Activated T-cell treated with anti-CD3 and anti-CD28 coated beads, Interleukin-2, amount 50 U/mL, for 48 hours (primary cell): ENCODE measurements at places on chromosomes 2 and 18.

- no peak for DNase-seq
These were observed 206.1 kb downstream of the KLHL29 start for GRCh38 chr2:23591111-23591510.

DNA sequence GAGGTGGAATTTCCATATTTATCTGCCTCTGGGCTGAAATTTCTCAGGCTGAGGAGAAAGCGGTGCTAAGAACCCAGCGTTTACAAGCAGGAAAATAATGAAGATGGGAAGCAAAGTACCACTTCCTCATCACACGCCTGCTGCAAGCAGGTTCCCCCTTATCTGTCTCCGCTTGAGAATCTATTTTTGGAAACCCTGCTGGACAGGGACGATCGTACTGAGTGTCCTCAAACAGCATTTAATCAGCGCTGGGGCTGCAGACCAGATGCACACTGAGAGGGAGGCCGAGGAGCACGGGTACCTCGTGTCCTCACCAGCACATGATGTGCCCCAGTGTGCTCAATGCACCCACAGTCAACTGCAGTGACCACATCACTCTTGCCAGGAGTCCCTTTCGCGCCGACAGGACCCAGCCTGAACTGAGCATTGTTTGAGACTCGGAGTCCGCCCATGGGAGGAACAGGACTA lies 160.4 kb downstream of the HDAC4 start:
- no peak for DNase-seq

- DNase-seq = no peak
These were observed 148.2 kb downstream of the PHLPP1 start for GRCh38 chr18:62863579-62864001.

DNA sequence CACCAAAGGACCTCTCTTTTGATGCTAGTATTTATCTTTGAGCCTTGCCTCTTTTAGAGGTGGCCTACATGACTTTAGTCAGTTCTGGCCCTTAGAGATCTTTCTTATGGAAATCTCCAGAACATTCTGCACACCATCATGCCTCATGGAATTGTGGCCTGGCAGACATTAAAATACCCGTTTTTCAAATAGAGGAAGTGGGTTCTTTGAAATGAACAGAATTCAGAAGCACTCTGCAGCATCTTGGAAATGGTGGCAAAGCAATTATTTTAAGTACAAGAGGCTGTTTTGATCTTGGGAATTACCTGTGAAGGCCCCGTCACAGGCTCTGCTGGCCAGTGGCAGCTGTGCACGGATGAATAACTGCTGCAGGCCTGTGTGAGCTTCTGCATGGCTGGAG lies 40.7 kb upstream of the APCDD1 start:
- no peak for DNase-seq

- no peak for DNase-seq
These were observed 152.8 kb downstream of the DSC3 start for GRCh38 chr18:30889519-30890301.

DNA sequence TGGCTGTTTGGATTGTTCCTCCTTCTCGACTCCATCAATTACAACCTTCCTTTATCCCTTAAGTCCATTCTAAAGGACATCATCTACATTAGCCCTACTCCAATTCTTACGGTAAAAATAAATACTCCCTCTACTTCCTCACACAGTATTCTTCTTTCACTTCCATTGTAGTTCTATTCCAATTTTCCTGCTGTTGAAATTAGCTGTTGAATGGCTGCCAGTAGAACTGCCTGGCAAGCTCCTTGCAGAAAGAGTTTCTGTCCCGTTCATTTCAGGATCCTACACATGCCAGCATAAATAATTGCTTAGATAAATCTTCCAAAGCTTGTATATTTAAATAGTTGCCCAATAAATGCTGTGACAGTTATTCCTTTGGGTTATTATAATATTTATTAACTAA lies 459.3 kb upstream of the TRIB2 start:
- no peak for DNase-seq

DNA sequence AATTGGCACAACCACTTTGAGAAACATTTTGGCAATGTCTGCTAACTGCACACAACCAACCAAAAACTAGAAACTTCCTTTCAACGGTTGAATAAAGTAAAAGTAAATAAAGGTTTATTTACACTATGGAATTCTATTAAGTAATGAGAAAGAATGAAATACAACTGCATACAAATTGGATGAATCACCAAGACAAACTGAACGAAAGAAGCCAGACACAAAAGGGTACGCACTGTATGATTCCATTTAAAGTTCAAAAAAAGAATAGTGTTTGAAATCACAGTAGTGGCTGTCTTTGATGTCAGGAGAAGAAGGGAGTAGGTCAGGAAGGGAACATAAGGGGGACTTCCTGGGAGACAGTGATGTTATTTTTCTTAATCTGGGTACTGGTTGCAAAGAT lies 46.5 kb upstream of the SULT1C3 start:
- DNase-seq = no peak

GRCh38 chr2:60936757-60937156 lies 55.4 kb downstream of the REL start:
- no peak for DNase-seq

GRCh38 chr2:22690096-22690495 lies 694.9 kb upstream of the KLHL29 start:
- DNase-seq = no peak

GRCh38 chr2:9552219-9553178 lies 3.1 kb downstream of the ADAM17 start:
- DNase-seq = no peak

GRCh38 chr2:183069174-183069573 lies 9.4 kb upstream of the DUSP19 start:
- no peak for DNase-seq

DNA sequence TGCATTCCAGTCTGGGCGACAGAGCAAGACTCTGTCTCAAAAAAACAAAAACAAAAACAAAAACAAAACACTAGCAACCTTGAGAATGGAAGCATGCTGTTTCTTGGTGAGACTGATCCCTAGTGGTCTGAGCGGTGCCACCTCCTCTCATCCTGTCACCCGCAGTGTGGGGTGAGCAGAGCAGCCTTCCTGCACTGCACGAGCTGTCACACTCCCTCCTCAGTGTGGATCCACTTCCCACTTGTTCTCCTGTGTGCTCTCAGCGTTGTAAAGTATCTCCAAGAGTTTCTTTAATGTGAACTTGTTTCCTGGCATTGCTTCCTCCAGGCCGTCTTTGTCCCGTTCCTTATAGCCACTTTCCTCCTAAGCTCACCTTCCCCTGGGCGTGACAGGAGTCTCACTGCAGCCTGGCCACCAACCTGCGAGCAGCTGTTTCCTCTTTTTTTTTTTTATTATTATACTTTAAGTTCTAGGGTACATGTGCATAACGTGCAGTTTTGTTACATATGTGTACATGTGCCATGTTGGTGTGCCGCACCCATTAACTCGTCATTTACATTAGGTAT lies 220.5 kb downstream of the FAM210A start:
- DNase-seq = no peak

- DNase-seq = peak; percentile 9
These were observed 116.1 kb downstream of the NFATC1 start for GRCh38 chr18:79511671-79512301.

DNA sequence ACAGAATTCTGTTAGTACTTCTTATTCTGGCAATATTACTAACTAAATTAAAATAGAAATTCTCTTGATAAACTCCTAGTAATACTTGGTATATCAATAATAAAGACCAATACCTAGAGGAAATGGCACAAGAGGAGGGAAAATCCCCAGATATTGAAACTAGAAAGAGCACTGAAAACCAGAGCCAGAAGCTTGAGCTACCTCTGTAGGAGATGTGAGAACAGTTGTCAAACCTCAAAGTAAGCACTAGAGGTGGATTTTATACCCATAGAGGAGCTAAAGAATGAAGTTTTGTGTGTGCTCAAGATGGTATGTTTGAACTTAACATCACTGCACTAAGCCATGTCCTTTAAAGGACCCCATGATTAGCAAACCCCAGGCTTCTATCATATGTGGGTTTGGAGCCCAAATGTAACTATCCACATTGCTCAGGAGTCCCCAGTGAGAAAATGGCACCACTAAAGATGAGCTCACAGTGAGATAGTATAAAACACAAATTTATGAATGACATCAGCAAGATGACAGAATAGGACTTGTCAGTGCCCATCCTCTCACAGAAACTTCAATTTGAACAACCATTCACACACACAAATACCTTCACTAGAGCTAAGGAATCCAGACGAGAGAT lies 122.1 kb downstream of the PKP4 start:
- no peak for DNase-seq

DNA sequence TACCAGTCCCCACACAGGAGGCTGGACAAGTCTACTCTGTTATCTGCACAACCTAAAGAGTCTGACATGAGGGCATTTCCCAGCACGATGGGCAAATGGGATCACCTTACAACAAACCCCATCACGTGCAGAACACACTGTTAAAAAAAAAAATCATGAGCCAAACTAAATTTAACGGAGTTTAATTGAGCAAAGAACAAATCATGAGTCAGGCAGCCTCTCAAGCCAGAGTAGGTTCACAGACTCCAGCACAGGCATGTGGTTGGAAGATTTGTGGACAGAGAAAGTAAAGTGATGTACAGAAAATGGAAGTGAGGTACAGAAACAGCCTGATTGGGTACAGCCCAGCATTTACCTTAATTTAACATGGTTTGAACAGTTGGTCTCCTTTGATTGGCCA lies 59.9 kb downstream of the KYNU start:
- no peak for DNase-seq

DNA sequence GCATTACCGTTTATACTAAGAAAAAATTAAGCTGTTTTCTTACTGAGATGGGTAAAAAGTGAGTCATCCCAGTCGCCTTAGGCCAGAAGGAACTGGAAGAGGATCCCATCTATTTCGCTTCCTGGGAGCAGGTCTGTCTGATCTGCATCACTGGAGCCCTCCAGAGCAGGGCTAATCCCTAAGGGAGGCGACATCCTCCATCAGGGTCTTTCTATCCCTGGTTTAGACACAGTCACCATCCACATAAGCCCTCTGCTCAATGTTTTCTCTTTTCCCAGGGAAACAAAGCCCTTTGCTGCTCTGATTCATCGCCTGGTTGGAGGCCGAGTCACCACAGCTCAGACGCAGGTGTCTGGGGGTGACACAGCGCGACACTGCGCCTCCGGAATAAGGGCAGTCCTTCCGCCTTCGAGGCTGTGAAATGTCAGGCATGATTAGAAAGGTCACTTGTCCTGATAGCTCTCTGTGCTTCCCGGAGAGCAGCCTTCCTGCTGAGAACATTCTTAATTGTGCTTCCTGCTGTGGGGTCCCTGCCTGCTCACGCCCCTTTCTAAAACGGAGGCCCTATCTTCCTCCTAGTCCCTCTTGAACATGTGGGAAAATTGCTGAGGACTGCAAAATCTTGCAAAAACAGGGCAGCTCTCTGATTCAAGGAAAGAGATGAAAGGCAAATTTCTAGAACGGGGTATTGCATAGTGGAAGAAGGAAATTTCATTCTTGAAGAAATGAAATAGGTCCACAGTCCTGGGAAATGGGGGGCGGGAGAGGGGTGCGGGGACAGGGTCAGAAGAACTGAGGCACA lies 56.3 kb downstream of the MARCHF4 start:
- DNase-seq = no peak

GRCh38 chr2:89844221-89844943 lies 1152.9 kb downstream of the RPIA start:
- DNase-seq = no peak

DNA sequence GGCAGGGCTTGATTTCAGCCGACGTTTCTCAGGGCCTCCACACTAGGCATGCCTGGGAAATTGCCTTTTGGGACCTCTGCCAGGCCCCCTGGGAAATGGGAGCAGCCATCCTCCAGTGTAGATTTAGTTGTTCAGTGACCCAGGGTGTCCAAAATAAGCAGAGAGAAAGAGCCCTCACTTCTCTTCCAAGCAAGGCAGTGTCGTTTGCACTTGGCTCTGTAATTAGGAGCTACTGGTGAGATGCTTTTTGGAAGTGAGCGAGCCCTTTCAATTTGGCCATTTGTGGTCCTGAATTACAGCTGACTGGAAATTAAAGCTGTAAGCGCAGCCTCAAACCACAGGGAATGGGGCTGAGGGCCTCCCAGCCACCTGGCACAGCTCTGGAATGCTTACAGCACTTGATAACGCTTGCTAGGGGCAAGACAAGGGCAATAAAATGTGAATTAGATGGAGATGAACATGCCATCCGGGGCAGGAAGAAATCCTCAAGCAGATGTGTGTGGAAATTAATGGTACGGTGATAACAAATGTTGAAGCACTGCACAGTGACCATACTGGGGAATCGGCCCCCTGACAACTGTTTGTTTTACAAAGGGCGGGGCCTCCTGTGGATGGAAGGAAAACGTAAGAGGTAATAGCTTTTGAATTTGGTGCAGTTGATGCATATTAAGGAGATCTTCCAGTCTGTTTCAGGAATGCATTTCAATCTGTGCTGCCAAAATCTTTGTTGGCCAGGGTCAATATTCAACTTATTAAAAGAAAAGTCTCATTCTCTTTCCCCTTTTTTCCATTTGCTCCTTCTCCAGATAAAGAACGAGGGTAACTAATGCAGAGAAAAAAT lies 173.1 kb downstream of the UXS1 start:
- no peak for DNase-seq

DNA sequence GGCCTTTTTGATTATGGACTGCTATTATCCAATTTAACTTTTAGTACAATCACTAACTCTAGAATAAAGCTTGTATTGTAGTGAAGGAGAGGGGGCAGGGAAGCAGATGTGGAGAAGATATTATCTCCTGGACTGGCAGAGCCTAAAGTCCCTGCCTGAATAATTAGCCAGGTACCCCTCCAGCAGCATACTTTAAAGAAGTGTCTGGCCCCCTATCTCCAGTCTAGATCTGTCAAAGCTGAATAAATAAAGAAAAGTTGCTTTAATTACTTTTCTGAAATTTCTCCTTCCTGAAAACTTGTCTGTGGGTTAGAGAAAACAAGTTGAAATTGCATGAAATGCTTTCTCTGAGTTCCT lies 258.2 kb downstream of the SLC8A1 start:
- DNase-seq = no peak
